Stimulated activated CD4-positive, alpha-beta T cell treated with anti-CD3 and anti-CD28 coated beads, Interleukin-1b, Interleukin-23, amount 100 ng/mL, for 4 hours (primary cell): ENCODE measurements at places on chromosomes 12 and 14.

DNA sequence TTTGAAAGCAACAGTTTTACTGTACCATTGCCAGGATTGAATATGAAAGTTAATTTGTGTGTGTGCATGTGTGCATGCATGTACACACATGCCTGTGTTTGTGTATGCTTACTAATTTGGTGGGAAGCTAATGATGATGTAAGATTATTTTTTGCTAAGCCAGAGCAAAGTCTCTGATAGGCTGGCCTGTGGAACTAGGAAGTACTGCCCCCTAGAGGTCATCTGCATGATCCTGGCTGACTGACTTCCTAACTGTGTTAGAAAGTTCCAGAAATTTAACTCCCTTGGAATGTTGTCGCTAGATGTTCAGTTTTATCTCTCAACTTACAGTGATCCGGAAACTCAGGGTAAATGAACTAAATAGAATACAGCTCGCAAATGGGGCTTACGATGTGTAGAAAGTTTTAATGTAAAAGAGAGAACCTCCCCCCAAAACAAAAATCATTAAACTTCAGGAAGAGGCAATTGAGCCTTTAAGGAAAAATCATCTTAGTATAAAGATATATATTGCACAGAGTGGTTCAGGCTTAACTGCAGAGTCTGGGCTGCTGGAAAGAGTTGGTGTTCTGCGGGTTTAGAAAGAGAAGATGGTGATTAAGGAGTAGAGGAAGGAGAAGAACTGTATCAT lies 34.3 kb upstream of the SLC38A1 start:
- DNase-seq = peak; percentile 4

- DNase-seq = no peak
Observed at GRCh38 chr12:116159593-116160200, 117.8 kb downstream of the MED13L start.

- DNase-seq = no peak
Observed at GRCh38 chr12:114562654-114563053, 121.3 kb downstream of the TBX3 start.

DNA sequence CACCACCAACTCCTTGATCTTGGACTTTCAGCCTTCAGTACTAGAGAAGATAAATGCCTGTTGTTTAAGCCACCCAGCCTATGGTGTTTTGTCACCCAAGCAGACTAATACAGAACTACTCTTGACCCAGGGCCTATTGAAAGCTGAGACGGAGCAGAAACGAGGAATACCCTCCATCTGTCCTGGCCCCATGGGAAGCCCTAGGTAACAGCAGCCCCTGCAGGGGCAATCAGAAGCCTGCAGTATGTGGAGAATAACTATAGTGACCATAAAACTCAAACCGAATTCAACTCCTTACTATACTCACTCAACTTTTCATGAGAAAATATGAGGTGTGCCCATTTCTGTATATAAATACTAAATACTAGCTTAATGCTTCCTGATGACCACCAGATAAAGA lies 307.4 kb downstream of the NUAK1 start:
- no peak for DNase-seq

DNA sequence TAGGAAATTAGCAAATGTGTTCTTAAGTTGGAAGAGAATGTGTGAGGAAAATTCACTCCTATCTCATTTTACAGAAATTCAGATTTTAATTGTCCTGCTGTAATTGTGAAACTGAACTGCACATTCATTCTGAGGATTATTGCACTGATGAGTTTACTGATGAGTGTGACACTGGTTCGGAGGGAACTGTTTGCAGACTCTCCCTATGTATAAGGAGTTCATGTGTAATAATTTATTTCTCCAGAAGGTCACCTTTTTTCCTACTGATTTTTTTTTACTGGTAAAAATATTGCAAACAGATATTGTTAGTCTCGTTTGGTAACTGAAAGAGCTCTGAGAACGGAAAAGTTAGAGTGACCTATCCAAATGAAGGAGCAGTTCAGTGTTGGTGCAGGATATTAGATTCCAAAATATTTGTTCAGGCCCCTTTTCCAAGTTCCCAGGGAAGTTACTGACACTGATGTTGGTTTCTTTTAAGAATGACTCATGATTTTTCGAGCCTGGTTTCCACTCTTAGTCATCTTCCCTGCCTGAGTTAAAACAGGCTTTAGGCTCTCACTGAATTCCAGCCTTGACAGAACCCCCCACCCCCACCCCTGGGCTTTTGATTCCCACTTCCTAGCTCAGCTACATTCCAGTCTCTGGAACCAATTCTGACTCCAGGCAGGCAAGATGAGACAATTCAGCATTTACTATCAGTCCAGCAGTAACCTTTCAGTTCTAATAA lies 18.4 kb downstream of the ANO6 start:
- no peak for DNase-seq

GRCh38 chr12:9669534-9669933 lies at the start of gene CLEC2D:
CLEC2D (plus strand) TSS chr12:9669713; CDS start chr12:9669735, 22 bp downstream.
- DNase-seq = no peak

DNA sequence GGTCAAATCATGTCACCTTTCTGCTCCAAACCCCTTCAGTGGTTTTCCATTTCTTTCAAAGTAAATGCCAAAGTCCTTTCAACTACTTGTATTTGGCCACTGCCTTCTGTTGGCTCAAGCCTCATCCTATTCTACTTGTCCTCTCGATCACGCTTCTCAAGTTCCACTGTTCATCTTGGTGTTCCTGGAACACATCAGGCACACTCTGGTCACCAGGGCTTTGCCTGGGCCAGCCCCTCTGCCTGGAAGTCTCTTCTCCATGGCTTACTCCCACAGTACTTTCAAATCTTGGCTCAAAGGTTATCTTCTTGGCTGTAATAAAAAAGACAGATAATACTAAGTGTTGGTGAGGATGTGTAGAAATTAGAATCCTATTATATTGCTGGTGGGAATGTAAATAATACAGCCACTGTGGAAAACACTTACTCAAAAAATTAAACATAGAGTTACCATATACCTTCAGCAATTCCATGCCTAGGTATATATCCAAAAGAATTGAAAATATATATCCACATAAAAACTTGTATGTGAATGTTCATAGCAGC lies 17.3 kb upstream of the PPFIBP1 start:
- DNase-seq = no peak

- DNase-seq = no peak
Observed at GRCh38 chr14:54344445-54344844, 52.4 kb upstream of the CDKN3 start.

DNA sequence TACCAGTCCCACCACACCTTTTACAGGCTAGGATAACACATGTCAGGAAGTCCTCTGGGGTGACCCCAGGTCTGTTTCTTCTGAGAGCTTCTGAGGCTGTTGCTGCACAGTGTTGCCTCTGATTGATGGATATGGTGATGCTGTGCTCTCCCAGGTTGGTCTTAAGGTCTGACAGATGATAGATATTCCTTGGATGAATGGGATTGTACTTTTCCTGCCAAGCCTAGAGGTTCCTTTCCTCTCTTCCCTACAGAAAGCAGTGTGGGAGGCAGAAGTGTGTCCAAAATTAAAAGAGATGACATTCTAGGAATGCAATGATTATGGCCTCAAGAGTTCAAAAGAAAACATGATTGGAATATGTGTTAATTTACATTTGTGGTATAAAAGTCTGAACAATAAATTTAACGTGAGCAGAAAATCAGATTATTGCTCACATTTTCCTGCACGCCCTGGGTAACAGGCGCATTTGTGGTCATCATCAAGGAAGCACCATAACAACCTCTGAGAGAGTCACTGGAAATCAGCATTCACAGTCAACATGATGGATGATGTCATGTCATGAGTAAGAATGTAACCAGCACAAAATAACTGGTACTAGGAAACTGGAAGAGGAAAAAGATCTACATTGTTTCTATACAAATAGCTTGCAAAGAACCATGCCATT lies 73.7 kb downstream of the BBS10 start:
- DNase-seq = no peak

DNA sequence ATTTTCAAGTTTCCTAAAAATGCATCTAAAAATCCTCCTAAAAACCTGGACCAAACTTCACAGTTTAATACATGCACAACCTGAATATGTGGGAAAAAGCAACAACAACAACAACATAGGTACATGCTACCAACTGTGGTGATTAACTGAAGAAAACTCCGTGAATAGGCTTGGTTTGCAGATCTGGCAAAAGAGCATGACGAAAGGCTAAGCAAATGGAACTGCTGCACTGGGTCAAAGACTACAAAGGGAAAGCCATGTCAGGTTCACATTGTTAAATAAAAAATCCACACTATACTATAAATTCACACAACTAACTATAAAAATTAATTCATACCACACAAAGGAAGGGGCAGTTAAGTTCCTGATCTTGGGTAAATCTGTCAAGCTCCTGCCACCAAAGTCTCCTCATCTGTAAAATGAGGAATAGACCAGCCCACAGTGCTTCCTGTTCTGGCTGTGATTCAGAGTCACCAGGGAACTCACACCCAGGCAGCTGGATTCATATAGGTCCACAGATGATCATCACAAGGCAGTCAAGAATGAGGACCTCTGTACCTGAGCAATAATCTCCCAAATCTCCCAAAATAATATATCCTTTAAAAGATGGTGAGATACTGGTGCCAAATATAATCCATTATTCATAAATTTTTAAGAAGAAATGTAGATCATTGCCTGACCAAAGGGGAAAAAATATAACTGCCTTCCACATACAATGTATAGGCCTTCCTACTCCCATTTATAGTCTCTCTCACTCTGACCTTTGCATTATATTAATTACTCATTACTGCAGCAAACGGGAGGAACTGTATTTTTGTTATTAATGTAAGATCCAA lies 7.0 kb downstream of the CORO1C start:
- no peak for DNase-seq

- DNase-seq = no peak
Observed at GRCh38 chr12:80189241-80189640, 89.9 kb downstream of the OTOGL start.

DNA sequence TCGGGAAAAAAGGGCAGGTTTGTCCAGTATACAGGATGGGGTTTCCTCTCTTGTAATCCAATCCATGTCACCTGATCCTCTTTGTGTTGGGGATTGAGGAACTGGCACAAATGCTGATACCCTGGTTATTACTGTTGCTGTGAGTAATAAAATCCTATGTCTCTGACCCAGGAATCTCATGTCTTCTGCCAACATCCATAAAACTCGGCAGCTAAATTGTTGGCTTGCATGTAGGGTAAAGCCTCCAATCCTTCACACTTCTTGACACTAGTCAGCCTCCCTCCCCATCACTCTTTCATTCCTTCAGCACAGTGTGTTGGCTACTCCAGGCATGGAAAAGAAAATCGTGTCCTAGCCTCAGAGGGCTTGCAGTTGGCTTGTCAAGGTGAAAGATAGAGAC lies 9.2 kb upstream of the NOS1 start:
- no peak for DNase-seq

GRCh38 chr14:67666750-67667449 lies 7.5 kb downstream of the VTI1B start:
- no peak for DNase-seq

- no peak for DNase-seq
Observed at GRCh38 chr12:129544716-129545115, 359.1 kb downstream of the TMEM132D start.

DNA sequence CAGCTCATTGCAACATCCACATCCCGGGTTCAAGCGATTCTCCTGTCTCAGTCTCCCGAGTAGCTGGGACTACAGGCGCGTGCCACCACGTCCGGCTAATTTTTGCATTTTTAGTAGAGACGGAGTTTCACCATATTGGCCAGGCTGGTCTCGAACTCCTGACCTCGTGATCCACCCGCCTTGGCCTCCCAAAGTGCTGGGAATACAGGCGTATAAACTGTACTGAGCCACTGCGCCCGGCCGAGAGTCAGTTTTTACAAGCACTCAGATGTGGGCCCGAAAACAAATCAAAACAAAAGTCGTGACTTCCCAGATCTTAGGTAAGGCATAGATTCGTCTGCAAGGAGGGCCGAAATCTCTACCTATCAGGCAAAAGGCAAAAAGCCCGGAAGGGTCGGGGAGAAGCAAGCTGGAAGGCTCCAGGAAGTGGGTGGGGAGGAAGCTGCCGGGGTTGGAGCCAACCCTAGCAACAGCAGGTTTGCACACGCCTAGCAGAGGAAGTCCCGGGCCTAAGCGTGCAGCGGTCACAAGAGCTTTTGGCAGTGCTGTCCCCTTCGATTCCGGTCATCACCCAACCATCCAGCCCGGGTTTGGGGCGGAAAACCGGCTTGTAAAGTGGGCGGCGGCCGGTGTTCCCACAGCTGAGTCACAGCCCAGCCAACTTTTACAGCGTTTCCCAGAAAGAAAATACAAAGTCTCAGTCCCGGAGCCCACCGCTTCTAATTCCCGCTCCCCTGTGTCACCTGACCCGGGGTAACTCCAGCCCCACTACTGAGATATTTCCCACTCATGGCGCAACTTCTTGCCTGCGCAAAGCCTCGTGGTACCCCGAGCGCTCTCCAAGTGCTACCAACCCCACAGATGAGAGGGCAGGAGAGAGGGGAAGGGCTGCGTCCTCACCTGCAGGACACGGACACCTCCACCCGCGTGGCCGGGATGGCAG lies 583 bp downstream of the CPNE8 start:
- DNase-seq = no peak

- DNase-seq = no peak
Observed at GRCh38 chr12:11922361-11922760, 148.4 kb upstream of the BCL2L14 start.

DNA sequence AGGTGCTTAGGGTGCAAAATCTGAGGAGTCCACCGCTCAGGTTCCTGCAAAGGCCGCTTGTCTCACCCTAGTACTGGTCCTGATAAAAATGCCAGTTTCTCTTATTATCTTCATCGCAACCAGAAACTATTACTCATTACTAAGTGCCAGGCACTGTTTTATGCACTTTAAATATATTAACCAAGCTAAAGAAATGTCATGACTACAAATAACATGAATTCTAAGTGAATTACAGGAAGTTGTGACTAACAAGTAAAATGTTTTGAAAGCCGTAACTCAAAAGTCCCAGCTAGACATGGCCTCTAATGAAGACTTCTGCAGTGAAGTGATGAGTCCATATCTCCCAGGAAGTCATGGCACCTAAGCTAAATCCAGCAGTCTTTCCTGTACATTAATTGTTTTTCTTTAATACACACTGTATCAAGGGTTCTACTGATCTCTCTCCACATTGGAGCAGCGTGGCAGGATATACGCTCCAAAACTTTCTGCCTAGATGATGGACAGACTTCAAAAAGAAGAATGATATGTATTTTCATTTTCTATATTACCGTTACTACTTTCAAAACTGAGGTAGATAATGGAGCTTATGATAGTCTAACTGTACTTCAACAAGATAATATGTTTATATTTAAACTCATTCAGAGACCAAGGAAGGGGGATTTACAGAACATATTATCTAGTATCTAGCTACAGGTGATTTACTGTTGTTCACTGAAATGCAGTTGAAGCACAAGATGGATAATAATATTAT lies 117.3 kb upstream of the ARID2 start:
- DNase-seq = no peak
